NCI-H1092 (cell line): ENCODE measurements at places on chromosomes 7 and 10.
A peak's percentile ranks its signal among the peaks of the same experiment; 100 is the strongest.

- DNase-seq = no peak
Measured at GRCh38 chr7:144517749-144518148, 114.3 kb upstream of the NOBOX start.

GRCh38 chr10:24313283-24313682, 104.3 kb downstream of the KIAA1217 start:
- no peak for DNase-seq

DNA sequence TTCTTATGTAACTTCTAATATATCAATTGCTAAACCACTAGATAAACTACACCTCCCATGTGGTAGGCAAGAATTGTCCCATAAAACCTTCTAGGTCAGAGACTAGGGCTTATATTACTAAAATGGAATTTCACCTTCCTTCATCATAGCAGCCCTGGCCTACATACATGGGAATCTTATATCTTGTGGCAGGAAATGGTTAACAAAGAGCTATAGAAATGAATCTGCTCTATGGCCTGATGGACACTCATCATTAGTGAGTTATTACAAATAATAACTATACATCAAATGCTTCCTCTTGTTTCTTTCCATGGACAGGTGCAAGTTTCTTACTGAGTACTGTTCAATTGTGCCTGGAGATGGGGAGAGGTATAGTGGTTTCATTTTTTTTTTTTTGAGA, 62.3 kb upstream of the PDLIM1 start:
- no peak for DNase-seq

GRCh38 chr7:102996957-102997356, 77.6 kb downstream of the FBXL13 start:
- no peak for DNase-seq

DNA sequence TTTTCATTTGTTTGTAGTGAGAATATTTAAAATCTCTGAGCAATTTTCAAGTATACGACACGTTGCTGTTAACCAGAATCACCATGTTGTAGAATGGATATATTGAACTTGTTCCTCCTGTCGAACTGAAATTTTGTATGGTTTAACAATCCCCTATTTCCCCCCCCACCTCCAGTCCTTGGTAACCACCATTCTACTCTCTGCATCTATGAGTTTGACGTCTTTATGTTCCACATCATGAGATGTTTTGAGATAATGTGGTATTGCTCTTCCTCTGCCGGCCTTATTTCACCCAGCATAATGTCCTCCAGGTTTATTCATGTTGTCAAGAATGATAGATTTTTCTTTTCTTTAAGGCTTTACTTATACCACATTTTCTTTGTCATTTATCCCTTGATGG, 17.4 kb upstream of the PRKCQ start:
- DNase-seq = no peak

DNA sequence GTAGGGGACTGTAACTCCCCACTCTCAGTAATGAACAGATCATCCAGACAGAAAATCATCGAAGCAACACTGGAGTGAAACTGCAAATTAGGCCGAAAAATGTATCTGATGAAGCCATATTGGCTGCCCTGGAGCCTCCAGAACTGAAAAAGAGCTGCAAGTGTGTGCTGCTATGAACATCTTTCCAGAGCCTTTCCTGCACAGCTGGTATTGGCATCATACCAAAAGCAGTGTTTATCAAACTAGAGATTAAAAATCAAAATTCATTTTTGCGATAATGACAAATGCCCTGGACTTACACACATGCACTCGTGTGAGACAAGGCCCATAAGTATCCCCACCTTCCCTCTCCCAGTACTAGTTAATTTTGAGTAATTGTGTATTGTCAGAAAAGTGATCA, 6.8 kb upstream of the CLDN12 start:
- no peak for DNase-seq

GRCh38 chr7:70598976-70599375, 533.0 kb upstream of the GALNT17 start:
- DNase-seq = no peak

DNA sequence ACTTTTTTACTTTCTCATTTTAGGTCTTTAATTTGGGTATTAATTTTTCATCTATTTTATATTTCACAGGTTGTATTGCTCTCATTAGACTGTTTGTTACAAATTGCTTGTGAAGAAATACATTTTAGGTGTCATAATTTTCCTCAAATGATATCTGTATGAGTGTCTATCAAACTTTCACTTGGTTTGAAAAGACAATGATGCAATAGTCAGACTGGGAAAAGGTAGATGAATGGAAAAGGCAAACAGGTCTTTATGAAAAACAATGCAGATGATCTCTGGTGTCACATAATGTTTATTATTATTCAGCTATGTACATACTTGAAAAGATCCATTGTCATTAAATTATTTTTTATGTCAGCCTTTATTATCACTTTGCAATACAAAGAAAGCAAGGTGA, 80.2 kb downstream of the PTPRZ1 start:
- DNase-seq = no peak

DNA sequence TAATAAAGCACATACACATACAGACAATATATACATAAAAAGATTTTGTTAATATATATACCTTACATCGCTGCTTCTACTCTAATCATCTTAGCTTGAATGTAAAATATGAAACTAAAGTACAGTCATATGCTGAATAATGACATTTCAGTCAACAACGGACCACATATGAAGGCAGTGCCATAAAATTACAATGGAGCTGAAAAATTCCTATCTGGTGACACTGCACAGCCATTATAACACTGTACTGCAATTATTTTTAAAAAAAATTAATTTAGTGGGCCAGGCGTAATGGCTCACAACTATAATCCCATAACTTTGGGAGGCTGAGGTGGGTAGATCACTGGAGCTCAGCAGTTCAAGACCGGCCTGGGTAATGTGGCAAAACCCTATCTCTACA, 122.3 kb downstream of the JMJD1C start:
- no peak for DNase-seq

DNA sequence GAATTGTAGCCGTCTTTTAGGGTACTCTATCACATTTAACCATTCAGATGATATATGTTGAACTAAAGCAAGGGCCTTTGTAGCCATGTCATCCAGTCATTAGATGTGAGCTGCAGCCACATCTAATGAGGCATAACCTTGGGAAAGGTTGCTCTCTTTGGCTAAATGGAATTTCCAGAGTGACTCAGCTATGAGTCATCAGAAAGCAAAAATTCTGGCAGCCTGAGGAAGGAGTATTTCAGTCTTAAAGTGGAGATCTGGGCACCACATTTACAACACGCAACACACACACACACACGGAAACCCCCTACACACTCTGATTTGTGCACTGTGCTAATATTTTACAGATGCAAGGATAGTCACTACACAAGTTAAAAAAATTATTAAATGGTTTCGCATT, 176.9 kb upstream of the ZWINT start:
- no peak for DNase-seq

DNA sequence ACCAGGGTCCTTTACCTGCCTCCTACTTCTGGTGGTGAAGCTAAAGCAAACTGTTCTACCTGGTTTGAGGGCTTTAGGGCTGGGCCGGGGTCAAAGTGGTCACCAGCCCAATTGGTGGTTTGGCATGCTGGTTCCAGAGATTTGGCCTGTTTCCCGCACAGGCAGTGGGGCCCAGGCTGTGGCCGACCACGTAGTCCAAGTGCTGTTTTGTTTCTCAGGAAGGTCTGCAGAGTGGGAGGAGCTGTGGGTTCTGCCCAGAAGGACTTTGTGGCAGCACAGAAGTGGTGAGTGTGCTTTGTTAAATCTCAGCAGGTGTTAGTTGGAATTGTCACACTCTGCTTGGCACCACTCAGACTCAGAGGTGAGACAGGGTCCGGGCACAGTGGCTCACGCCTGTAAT, 85.8 kb downstream of the MKX start:
- no peak for DNase-seq

DNA sequence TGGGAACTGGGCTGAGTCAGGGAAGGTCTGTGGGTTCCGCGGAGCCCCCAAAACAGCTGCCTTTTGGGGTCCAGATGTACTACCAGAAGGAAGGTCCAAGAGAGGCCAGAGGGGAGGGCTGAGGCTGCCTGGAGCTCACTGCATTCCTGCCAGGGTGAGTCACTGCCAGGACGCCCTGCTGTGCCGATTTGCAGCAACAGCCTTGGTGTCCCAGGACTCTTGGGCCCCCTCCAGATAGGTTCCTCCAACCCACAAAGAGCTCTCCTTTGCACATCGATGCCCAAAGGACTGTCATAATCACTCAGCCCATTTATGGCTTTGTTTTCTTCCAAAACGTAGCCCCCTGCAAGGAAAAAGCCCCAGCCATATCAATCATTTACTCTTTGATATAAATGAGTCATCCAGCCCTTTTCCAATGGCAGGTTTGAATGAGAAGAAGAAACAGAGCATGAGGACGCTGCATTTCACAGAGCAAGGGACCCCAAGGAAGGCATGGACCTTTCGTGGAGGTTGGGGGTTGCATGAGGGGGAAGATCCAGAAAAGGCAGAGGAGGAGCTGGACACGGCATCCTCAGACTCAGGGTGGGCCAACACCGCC, 32.2 kb upstream of the COL13A1 start:
- no peak for DNase-seq

GRCh38 chr7:8295638-8296361, 33.8 kb upstream of the ICA1 start:
- peak; percentile 94 for DNase-seq

DNA sequence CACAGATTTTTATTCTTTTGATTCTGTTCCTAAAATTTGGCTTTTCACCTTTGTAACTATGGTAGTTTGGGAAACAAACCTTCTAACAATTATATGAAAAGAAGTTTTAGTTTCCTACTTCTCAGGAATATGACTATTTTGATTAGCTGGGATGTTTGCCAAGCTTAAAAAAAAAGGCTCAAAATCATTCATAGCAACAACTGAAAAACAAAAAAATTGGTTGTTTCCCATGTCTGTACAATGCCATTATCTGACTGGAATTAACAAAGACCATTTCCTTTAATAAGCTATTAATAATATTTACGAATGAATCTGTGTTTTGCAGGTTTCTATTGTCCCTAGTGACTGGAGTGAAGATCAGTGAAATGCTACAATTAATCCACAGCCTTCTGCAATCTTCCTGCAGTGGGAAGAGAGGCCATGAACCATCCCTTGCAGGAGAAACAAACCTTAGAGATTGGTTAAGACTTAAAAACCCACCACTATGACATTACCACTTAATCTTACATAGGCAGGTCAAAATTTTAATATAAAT, 4.2 kb downstream of the PURB start:
- no peak for DNase-seq

GRCh38 chr10:25978771-25979170, 44.7 kb downstream of the MYO3A start:
- DNase-seq = no peak

GRCh38 chr10:7491949-7492659, 81.3 kb upstream of the SFMBT2 start:
- DNase-seq = no peak

GRCh38 chr7:33807779-33808482, 97.4 kb upstream of the BMPER start:
- no peak for DNase-seq

- DNase-seq = no peak
Measured at GRCh38 chr10:69387500-69387899, 29.2 kb downstream of the TACR2 start.

DNA sequence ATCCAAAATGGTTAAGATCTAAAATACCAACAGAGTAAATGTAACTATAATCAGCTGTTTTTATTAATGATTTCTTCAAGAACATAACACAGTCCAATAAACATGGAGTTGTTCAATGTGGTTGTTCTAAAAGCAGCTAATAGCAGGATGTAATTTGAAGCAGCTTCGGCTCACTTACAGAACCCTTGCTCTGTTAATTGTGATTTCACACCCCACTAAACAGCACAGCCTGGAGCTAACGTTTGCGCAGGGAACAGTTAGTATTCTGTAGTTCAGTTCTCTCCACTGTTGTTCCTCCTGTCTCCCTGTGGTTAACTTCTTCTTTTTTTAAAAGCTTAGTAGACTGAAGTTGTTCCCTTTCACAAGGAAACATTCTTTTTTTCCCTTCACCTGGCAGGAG, 104.0 kb downstream of the GRM3 start:
- DNase-seq = peak; percentile 57

- DNase-seq = peak; percentile 69
Measured at GRCh38 chr7:47763063-47763974, 181.4 kb upstream of the TNS3 start.

DNA sequence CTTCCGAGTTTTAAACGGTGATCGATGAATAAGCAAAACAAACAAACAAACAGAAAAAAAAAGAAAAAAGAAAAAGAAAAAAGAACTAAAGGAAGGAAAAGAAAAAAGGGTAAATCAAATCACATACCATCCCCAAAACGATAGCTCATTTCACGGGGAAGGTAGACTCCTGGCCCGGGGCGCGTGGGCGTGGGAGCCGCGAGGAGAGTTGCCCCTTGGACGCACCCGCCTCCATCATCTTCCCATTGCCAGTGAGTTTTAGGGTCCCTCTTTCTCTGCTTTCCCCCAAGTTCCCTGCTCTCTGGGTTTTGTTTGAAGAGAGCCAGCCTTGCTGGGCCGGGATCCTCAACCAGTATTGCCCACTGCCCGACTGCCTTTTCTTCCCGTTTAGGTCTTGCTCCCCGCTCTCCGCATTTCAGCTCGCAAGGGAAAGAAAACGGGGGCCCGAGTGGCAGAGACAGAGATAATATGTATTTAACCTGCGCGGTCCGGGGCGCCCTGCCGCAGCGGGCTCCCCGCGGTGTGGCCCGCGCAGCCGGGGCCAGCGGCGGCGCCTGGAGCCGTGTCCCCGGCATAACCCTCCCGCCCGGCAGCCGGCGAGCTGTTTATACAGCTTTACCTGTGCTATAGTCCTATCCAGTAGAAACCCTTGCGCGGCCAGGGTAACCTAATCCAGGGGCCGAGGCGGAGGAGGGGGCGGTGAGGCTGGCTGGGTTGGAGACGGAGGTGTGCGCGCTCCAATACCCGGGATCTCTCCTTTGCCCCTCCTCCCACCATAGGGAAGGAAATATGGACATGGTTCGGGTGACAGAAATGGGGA, 5.2 kb upstream of the GATA3 start:
- DNase-seq = no peak

- DNase-seq = no peak
Measured at GRCh38 chr10:25465582-25466372, 291.0 kb downstream of the GPR158 start.

- DNase-seq = no peak
Measured at GRCh38 chr7:14931511-14932215, 29.1 kb upstream of the DGKB start.

DNA sequence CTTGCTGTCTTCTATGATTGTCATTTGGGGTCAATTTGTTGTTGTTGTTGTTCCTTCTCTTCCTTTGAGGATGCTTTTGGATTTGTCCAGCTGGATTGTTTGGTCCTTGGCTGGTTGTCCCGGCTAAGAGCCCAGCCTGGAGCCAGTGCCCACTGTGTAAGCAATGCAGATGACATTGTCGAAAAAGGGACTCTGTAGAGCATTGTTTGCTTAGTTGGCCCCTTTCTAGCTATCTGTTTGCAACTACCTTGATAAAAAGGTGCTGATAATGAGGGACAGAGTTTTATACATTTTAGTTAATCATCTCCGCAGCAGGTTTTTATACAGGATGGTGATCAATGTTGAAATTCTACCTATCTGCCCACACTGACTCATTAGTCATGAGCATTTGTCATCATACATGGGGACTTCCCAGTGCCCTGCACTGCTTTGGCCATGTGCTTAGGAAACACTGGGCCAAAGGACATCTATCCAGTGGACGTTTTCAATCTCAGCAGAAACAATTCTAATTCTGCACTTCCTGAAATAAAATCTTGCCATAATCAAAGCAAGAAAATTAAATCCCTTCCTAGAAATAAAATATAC, 311.9 kb downstream of the GRM8 start:
- DNase-seq = no peak

GRCh38 chr10:73163096-73163495, 4.7 kb downstream of the ECD start:
- no peak for DNase-seq
